Transverse colon (tissue), 4 donors: ENCODE measurements at places on chromosomes 12 and 14.

- DNase-seq = peak; percentile 77
These were observed 56.0 kb downstream of the PLEKHG3 start for GRCh38 chr14:64760146-64760755.

DNA sequence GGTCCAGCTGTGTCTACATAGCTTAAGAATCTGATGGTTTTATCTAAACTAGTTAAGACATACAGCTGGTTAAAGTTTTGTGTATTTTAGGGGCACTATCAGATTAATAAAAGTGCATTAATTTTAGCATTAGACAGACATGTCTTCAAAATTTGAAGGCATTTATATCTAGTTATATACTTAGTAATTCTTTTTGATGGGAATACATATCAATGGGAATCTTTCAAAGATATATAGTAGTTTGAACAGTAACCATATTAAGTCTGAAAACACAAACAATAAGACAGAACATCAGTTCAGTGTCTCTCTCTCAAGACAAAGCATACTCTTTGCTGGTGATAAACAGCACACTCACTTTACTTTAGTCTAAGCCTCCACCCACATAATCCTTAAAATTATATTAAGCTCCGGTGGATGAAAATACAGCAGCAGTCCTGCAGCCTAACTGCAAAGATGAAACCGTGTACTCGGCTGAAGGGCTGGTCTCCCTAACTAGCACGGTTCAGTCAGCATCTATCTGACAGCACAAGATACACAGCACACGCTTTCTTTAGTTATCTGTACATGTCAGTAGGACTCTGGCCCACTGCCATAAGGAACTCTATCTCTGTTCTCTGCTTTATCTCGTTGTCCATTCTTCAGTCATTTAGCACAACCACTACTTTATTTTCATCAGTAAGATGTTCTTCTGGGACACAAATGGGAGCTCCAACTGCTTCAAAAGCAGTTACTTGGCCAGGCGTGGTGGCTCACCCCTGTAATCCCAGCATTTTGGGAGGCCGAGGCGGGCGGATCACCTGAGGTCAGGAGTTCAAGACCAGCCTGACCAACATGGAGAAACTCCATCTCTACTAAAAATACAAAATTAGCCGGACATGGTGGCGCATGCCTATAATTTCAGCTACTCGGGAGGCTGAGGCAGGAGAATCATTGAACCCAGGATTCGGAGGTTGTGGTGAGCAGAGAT lies 80.5 kb downstream of the MED13L start:
- DNase-seq = no peak

GRCh38 chr12:75184516-75184915 lies 25.1 kb downstream of the KCNC2 start:
- DNase-seq = no peak

DNA sequence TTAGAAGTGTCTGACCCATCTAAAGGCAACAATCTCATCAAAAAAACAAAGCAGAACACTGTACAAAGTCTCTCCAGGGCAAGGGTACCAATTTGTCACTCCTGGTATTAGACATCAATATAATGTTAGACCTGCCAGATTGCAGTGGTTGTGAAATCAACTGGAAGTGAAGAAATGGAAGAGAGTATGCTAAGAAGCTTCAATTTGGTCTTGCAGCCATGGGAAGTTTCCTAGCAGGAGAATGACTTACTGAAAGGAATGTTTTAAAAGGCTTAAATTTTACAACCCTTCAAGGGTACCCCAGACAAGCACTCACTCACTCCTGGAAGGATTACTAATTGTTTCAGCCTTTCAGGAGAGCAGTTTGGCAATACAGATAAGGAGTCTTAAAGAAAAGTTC lies 18.9 kb downstream of the LLPH start:
- no peak for DNase-seq

DNA sequence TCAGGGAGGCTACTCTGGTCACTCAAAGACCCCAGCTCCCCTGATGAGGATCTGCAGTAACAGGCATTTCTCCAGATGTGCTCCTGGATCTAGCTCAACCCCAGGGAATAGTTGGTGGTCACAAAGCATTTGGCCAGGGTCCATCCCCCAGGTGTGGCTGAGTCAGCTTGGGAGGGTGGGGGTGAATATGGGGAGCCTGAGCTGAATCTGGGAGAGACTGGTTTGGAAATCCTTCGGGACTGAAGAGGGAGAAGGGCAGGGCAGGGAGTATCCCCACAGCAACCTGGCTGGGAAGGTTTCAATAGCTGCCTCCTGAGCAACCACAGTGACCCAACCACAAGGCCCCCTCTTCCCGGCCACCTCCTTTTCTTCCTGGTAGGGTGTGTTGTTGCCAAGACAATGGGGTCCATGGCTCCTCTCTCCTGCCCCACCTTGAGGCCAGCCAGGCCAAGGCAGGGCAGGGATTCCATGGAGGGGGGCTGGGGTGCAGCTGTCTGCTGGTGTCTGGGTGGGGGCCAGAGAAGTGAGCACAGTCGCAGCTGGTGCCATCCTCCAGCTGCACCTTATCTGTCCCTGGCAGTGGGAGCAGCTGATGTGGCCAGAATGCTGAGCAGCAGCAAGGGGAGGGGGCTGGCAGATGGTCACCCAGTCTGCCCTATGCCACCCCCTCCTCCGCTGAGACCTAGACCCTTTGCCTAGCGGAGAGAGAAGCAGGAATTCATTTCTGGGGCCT lies 5.5 kb downstream of the ASIC1 start:
- DNase-seq = no peak

DNA sequence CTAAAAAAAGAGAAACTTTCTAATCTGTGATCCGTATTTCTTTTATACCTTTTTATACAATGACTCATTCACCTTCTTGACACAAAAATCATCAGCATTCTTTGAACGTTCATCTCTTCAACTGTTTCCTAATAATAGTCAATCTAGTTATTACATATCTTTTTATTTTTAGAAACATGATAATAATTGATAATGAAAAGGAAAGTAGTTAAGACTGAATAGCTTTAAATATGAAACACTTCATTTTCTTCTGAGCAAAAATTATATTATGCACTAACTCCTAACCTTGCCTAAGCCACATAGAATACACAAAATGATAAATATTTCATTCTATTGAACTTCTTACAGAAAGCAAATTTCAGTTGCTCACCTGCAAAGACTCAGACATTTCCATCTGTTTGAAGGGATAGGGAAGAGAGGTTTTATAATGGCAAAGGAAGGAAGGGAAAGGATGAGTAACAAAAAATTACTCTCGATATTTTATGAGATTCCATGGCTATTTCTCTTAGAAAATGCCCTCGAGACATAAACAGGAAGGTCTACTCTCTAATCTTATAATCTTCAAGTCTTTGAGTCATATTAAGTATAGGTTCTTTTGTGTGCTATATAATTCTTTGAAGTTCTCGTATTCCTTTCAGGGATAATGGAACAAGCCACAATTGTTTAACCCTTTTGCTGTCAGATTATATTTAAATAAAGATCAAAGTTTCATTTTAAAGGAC lies 7.5 kb upstream of the KLHL42 start:
- DNase-seq = no peak

GRCh38 chr14:100710826-100711462 lies 15.7 kb upstream of the DLK1 start:
- DNase-seq = no peak

- DNase-seq = no peak
These were observed 3.9 kb upstream of the ATN1 start for GRCh38 chr12:6923851-6924250.

- DNase-seq = no peak
These were observed 294.4 kb downstream of the TMTC2 start for GRCh38 chr12:82981150-82981549.

DNA sequence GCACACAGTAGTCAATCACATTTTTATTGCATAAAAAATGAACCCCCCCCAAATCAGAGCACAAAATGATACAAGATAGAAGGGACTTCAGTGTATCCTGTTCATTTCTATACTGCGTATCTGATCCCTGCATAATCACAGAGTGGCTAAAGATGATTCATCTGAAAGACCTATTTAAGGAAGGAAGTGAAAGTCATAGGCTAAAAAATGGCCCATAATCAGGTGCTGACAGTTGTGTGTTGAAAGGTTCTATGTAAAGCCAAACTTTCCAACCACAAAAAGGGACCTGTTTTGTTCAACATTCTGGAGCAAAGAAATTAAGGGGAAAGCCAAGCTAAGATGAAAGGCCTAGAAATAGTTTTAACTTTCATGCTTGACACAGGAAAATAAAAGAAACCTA lies 147.8 kb upstream of the ATP2B1 start:
- DNase-seq = no peak

DNA sequence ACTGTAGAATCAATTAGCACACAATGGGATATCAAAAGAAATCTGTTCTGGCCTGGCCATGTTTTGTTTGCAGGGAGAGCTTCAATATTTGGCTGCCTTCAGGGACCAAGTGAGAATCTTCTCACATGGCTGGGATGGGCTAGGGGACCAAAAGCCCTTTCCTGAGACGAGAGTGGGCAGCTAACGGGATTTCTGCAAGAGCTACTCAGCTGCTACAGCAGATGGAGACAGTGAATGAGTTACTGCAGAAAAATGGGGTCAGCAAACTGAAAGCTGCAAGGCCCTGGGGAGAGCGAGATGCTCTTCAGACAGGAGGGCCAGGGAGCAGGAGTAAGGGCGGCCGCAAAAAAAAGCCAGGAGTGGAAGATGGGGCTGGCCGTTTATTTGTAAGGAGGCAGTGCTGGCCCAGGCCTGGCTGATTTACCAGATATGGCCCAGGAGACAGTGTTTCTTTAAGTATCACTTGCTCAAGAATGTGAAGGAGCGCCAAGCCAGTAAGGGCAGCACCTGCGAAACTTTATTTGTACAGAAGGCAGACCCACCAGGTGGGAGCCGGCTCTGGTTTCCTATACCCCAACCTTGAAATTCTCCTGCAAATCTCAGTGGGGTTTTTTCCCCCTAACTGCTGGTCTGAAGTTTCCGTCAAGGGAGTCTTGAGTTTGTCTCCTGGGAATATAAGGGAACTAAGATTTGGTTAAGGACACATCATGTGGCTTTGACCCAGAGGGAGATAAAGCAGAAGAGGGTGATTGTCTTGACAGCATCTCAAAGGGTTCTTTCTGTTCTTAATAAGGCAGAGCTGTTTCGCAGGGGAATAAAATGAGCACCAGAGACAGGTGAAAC lies 57.8 kb downstream of the SSH1 start:
- no peak for DNase-seq

GRCh38 chr12:116484807-116485206 lies 74.4 kb upstream of the MAP1LC3B2 start:
- no peak for DNase-seq
